Cardiac ventricle fibroblast (primary cell): ENCODE measurements at places on chromosomes 13 and 19. TPM values are rescaled to one million over a fixed set of nuclear protein-coding genes. Genes with fewer than 3 reads are reported as not detected.

TMEM221 gene
- total RNA-seq, result 0.25 TPM in 1 of 2 replicates, not detected in the other

ANGPTL8 gene
- total RNA-seq, result not detected in 2 replicates

PTH2 gene
- not detected in 2 replicates for total RNA-seq

ZNF566 gene
- 9.1 and 9.3 TPM in 2 replicates for total RNA-seq

NDUFS7 gene
- total RNA-seq, result 89.5 and 111 TPM in 2 replicates

CABP5 gene
- not detected in 2 replicates for total RNA-seq

C19orf67 gene
- not detected in 2 replicates for total RNA-seq
